ENCODE measurements at places on chromosomes 2 and 18.

GRCh38 chr2:28413152-28413898 lies 20.7 kb downstream of the FOSL2 start:
- no peak for DNase-seq

- DNase-seq, result no peak
These were observed 65.0 kb upstream of the LRATD1 start for GRCh38 chr2:14567561-14567960.

DNA sequence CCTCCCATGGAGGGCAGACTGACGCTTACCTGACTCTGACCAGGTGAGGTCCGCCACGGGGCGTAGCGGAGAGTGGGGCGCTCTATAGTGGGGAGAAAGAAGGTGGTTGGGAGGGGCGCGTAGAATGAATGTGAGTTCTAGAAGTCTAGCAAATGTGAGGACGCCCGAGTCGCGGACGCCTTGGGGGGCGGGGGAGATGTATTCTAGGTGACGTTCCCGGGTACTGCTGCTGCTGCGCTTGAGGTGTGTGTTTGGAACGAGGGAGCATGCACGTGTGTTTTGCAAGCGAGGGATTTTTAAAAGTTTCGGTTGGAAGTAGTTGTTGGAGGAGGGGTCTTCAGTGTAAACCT lies 758 bp downstream of the RIF1 start:
- peak; percentile 60 for DNase-seq

GRCh38 chr18:59096098-59096789 lies 43.4 kb upstream of the SEC11C start:
- DNase-seq, result no peak

DNA sequence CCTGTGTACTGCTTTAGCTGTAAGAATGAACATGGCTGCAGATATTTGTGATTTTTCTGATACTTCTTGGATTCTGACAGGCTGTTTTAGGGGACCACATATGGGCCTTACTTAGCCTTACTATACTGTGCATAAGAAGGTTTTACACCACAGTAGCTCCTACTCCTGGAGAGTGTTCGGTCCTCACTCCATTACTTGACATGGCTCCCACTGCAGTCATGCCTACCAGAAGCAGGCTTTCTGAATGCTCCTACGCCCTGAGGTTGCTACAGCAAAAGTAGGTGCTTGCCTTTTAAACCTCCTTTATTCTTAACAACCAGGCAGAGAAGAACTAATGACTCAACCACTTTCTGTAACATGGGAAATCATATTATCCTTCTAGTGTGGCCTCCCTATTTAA lies 125.2 kb upstream of the MAP2 start:
- DNase-seq, result no peak

DNA sequence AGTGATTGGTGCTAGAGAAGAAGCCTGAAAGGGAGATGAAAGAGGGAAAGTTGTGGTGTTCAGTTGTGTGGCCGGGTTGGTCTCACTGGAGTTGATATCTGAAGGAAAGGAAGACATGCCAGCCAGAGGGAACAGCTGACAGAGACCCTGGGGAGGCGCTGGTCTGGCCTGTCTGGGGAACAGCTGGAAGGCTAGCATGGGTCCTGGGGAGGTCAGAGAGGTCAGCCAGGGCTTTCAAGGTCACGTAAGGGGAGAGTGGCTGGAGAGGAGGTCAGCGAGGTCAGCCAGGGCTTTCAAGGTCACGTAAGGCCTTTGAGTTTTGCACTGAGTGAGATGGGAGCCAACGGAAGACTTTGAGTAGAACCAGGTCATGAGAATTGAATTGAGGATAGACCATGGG lies 11.0 kb downstream of the DYSF start:
- no peak for DNase-seq

DNA sequence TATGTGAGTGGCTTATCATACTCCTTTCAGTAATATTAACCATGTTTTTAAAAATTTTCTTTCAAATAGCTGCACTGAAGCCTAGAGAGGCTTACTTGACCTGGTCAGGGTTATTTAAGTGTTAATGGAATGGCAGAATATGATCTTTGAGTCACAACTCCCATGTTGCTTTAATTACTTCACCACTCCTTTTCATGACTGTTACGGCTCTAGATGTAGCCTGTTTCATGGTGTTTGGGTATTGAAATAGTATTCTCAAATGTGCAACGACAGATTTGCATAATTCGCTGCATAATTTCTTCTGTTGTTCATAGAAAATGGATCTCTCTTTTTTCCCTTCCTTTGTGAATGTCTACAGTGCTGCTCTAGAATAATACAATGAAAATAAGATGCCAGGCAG lies 51.6 kb upstream of the PLA2R1 start:
- DNase-seq, result no peak

GRCh38 chr2:238162846-238163441 lies 4.2 kb downstream of the ERFE start:
- no peak for DNase-seq

DNA sequence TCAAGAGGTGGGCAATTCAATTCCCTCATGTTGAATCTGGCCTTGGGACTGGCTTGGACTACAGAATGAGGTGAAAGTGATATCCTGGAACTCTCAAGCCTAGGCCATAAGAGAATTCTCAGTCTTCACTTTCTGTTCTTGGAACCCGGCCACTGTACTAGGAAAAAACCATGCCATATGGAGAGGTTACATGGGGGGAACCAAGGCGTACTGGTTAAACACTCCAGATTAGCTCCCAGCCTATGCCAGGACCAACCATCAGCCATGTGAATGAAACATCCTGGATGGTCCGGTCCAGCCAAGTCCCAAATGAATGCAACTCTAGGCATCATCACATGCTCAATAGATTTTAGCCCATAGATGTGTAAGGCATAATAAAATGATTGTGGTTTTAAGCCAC lies 56.4 kb downstream of the ZNF385B start:
- DNase-seq, result no peak

GRCh38 chr2:225532096-225532495 lies 132.6 kb downstream of the NYAP2 start:
- DNase-seq, result no peak

DNA sequence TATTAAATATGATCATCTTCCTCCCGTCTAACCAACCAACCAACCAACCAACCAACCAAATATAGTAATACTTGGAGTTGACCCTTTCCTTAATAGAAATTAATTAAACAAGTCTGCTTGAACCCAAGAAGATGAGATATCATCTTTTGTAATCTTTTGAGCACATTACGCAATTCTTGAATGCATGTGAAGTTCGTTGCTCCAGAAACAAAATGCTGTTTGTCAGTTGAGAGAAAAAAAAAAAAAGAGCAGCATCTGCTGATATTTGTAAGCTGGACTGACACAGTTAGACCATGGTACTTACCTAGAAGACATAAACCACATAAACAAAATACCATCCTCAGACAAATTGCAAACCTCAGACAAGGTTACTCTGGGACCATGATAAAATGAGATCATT lies 9.2 kb upstream of the SERPINB2 start:
- DNase-seq, result no peak

DNA sequence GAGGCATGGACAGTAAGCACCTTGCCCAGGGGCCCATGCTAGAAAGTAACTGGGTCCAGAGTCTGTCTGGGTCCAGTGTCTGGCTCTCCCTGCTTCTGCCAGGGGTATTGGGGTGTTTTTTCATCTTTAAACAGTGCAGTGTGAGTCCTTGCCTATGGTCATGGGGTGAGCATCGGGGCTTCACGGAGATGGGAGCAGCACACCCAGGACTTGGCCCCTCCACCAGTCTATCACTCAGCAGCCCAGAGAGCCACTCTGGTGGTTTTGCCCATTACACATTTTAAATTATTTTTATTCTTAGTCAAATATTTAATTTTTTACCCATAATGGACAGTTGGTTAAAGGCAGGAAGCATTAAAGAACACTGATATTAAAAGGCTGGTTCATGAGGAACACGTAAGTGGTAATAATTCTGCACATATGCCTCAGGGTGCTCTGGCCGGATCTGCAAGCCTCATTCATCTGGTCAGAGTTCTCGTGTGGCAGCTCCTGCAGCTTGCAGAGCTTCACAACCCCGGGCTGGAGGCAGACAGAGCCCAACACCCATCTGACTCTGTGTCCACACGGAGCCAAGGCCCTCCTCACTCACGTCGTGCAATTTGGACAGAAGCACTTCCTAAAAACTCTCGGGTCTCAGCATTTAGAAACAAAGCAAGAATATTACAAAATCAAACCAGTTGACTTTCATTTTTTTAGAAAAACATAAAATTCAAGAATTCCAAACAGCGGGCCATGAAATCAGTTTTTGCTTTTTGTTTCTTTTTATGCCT lies 204.1 kb downstream of the CTIF start:
- DNase-seq, result no peak

GRCh38 chr2:28621172-28622100 lies 125.6 kb downstream of the PLB1 start:
- DNase-seq, result peak; percentile 46
